Adipose tissue (tissue), 3 donors: ENCODE measurements at places on chromosomes 5 and 9. TPM values are rescaled to one million over a fixed set of nuclear protein-coding genes. Genes with fewer than 3 reads are reported as not detected.

CTSV gene
- polyA plus RNA-seq = 0.34 TPM

RLN2 gene
- 0.41 TPM for polyA plus RNA-seq

SHOC1 gene
- 0.01 TPM for polyA plus RNA-seq

SLC24A2 gene
- polyA plus RNA-seq = not detected

PCDHA9 gene
- not detected for polyA plus RNA-seq

CRHBP gene
- polyA plus RNA-seq = 4.7 TPM
